GM13976 (cell line): ENCODE measurements at places on chromosomes 1 and 21.

DNA sequence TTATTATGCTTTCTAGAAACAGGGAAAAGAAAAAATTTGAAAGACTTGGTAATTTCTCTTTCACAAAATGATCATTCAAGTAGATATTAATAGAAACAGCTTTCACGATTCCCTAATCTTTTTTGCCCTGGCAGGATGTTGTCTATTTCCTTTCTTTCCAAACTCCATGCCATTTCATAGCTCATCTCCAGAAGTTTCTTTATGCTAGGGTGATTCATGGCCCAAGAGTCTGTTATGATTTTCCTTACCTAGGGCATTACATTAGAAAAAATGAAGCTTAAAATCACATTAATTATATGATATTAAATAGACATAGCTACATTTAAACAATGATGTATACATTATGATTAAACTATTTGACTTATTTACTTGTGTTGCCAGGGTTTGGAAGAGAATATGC, 762.1 kb downstream of the LTN1 start:
- DNase-seq = no peak

DNA sequence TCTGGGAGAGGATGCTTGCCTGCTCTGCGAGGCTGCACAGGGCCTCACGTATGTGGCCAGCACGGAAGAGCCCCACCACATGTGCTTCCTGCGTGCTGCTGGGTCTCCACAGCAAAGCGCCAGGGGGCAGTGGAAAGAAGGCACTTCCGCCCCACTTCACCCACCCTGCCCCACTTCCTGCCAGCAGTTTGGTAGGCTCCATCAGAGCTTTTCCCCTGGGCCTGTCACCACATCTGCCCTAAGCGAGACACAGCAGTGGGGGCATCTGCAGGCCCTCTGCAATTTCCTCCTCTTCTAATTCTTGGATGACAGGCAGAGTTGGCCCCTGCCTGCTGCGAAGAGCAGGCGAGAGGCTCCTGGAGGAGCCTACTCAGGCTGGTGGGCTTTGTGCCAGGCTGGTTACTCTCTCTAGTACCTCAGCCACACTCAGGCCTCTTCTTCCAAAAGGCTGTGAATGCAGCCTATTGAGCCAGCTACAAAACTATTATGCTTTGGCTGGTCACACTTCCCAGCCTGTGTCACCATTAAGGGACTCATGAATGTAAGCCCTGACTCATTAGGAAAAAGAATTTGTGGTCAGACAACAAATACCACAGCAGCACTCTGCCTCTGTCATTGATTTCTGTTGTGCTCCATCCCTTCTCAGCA, 25.0 kb downstream of the CD244 start:
- DNase-seq = peak; percentile 67

GRCh38 chr1:194917769-194918168, 1690.5 kb downstream of the KCNT2 start:
- no peak for DNase-seq

DNA sequence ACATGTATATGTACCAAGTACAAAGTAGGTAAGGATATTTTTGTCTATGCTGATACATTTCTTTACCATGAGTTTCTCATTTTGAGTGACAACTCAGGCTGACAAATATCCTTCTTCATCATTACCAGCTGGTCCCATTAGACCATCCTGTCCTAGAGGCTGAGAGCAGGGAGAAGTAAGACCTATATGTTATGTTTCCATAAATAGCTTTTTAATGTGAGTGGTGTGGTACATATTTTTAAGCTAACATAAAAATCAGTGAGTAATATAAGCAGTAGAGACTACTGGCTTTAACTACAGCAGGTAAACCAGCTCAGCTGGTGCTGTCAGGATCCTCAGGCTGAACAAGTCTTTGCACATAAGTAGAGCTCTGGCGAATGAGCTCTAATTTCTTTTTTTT, 62.4 kb downstream of the CLEC20A start:
- no peak for DNase-seq

- no peak for DNase-seq
Observed at GRCh38 chr1:107138166-107138565, 2.7 kb upstream of the NTNG1 start.

- DNase-seq = no peak
Observed at GRCh38 chr1:101484689-101485338, 248.0 kb downstream of the S1PR1 start.

GRCh38 chr1:227093309-227093708, 153.2 kb downstream of the COQ8A start:
- no peak for DNase-seq

GRCh38 chr1:234111458-234112142, 207.1 kb downstream of the SLC35F3 start:
- no peak for DNase-seq
